Activated naive CD4-positive, alpha-beta T cell (primary cell): ENCODE measurements at places on chromosomes 1 and 21.

GRCh38 chr1:51908499-51908898, 30.0 kb upstream of the NRDC start:
- no peak for DNase-seq

DNA sequence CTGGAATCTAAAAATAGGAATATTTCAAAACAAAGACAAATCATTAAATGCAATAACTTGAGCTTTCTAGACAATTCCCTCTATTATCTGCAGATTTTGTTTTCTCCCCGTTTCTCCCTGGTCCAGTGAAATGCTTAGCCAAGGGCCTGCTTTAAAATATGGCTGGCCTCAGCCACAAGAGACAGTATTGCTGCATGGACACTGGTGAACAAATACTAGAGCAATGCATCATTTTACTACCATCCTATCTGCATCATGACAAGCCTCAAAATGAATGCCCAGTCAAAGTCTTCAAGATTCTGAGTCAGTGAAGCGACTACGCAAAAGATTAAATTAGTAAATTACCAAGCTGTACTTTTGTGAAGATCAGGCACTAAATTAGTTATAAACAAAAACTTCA, 80.5 kb downstream of the ENAH start:
- no peak for DNase-seq

DNA sequence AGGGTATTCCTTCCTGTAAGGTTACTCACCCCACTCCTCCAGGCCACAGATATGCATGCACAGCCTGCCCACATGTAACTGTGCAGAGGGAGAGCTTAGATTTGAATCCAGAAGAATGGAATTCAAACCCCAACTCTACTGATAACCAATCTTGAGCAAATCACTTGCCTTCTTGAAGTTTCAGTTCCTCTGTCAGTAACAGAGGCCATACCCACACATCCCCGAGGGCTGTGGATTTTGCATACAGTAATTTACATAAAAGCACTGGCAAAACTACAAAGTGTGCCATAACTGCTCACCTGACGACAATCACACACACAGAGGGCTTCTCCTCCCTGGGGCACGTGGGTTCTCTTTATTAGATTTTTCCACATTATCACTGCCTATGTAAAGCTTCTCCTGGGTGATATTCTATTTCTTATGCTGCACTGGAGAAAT, 18.6 kb downstream of the CD247 start:
- no peak for DNase-seq

DNA sequence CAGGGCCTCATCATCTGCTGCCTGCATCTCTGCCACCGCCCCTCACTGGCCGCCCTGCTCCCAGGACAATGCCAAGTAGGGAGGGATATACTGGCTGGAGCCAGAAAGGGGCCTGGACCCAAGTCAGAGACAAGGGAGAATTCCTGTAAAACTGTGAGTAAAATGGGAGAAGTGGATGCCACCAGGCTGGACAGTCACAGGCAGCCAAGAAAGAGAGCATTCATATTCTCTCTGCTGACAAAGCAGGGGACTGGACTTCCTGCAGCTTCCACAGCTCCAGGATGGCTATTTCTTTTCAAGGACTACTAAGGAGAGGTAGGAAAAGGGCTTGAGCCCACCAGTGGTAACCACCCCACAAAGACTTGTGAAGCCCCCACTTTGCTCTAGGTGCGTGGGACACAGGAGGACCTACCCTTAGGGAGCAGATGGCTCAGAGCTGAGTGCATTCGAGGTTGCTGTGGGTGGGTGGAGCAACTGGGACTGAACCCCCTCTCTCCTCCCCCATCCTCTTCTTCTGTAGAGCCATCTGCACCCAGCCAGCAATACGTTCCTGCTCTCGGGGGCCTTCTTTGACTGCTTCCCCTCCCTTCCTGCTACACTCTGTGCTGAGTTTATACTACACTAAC, 57.5 kb downstream of the GLIS1 start:
- no peak for DNase-seq

DNA sequence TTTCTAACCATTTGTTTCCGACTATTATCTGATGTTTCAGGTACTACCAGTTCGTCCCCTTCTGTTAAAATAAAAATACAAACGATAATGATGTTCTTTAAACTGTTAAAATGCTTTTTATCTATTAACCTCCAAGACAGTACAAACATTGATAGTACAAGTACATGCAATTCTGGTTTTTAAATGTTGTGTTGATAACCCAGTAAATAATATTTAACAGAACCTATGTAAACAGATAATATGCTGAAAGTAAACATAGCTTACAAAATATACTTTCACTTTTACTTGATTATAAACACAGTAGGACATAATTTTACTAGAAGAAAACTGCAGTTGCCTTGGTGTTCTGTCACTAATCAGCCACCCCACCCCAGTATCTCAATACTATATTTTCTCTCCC, 76.9 kb downstream of the COQ8A start:
- no peak for DNase-seq

GRCh38 chr1:53020588-53020987, 41.4 kb upstream of the PODN start:
- no peak for DNase-seq
